Frontal cortex (tissue), 4 donors: ENCODE measurements at places on chromosomes 12 and 14.

DNA sequence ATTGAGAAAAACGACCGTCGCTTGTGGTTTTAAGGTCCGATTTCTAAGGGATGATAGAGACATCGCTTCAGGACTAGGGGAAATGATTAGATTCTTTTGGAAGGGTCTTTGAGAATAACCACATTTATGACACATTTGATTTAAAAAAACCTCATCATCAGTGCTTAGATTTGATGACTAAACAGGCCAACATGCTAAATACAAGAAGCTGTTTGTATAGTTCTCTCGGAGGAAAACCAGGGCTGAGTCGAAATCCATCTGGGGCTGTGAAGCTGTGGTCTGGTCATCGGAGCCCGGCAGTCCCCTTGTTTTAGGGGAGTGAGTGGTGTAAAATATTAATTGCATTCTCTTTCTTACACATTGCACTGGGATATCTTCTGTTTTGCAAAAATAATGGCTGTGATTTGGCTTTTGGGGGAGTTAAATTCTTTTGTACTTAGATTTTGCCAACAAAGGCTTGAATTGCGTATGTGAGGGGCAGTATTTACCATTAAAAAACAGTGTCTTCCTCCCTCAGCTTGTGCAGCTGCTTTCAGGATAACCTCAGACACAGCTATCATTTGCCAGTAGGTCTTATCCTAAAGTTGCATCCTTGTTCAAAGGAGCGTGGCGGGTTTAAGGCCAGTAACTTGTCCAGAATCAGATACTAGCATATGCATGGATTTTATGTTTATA is 550 bp downstream of the GNG2 start:
- no peak for DNase-seq

DNA sequence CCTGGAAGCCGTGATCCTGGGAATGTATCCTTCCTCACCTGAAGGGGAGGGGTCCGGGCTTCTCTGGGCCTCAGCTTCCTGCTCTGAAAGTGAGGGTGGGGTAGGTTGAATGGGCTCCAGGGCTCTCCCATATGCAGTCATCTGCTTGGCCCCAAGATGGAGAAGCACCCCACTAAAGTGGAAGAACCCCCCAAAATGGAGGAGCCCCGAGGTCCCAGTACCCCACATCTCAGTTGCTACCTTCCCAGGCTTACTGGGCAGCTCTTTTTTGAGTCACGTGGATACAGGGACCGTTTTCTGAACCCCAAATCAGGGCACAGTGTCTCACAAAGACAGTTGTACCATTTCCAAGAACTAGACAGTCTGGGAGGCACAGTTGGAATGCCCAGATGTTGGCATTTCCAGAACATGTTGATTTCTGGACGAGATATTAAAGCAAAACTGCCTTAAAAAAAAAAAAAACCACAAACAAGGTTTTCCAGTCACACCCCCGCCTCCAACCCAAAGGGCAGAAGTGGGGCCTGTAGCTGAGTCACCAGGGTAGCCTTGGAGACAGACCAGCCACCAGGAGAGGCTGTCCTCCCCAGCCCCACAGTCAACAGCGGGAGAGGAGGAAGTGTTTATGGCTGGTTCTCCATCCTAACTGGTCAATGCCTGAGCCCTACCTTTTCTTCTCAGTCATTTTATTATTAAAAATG is 12.1 kb downstream of the VASH1 start:
- no peak for DNase-seq

DNA sequence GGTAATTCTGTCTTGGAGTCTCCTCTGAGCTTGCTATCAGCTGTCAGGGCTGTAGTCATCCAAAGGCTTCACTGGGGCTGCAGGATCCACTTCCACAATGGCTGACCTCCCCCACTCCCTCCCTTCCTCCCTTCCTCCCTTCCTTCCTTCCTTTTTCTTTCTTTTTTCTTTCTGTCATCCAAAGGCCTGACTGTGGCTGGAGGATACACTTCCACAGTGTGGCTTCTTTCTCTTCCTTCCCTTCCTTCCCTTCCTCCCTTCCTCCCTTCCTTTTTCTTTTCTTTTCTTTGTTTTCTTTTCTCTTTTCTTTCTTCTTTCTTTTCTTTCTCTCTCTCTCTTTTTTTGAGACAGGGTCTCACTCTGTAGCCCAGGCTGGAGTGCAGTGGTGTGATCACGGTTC is 30.6 kb downstream of the ARF6 start:
- no peak for DNase-seq

DNA sequence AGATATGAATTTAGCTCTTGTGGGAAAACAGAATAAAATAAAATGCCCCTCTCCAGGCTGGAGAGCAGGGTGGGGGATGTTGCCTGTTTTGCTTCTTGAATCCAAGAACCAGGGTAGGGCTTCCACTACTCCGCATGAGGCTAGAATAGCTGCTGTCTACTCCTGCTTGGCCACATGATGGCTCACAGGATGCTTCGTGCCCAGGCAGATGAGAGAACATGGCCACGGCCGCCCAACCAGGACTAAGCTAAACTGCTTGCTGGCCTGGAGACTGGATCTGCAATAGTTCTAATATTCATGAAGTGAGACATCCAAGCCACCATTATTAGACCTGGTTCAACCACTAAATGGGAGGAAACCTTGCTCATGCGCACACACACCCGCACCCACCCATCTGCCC is 122.2 kb upstream of the METAP2 start:
- DNase-seq = no peak

DNA sequence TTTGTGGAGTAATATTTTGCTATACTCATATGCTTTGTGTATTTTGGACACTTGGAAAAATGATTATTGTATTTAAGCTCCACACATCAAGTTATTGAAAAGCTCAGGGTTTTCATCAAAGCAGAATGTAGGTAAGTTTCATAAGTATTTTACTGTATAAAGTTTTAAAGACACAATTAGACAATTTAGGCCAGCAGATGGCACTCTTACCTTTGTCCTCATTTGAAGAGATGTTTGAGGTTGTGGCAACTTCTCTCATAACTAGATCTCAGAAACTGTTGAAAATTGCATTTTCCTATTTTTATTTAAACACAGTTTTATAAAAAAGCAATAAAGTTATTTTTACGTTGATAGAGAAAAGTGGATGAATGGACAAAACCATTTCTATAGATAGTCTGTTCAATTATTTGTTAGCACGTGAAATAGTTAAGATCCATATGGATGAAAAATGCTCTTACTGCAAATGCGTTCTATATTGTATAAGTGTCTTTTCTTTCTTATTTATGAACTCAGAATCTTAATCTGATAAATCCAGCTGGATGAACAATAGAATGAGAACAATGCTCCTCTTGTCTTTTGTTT is 300.0 kb downstream of the AEBP2 start:
- peak; percentile 13 for DNase-seq

GRCh38 chr14:20711685-20712084 is 23.1 kb downstream of the ANG start:
- DNase-seq = no peak

DNA sequence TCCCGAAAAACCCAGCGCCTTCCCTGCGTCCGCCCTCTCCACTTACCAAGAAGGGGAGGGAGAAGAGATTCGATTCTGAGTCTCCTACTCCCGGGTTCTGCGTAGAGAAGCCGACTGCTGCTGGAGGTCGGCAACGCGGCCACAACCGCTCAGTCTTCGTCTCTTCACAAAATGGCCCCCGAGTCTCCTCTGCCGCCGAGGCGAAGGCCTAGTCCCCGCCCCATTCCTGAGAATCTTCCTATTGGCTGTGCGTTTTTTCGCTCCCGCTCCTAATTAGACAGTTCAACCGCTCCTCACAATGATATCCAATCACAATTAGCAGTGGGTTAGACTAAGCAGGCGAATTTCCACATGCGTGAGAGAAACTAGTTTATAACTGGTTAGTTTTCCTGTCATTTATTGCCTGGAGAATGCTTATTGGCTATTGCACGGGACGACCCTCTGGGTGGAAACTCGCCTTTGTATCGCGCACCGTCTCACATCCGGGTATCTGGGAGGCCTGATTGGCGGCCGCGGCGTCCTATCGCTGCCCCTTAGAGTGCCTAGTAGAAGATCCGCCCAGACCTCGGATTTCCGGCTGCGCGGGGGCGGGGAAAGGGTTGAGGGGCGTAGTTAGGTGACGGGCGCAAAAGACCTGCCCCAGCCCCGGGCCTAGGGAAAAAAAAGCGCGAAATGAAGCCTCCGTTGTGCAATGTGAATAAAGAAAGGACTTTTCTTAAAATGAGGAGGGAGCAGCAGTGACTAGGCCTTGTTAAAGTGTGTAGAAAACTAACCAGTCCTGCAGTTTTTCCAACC is at the start of gene HNRNPC:
HNRNPC (minus strand) TSS at position 191 of the 795 bp plus-strand sequence. CDS start 35,249 bp downstream, outside the sequence.
- DNase-seq = peak; percentile 80

- no peak for DNase-seq
Measured at GRCh38 chr14:104444159-104445030, 135.2 kb upstream of the C14orf180 start.

DNA sequence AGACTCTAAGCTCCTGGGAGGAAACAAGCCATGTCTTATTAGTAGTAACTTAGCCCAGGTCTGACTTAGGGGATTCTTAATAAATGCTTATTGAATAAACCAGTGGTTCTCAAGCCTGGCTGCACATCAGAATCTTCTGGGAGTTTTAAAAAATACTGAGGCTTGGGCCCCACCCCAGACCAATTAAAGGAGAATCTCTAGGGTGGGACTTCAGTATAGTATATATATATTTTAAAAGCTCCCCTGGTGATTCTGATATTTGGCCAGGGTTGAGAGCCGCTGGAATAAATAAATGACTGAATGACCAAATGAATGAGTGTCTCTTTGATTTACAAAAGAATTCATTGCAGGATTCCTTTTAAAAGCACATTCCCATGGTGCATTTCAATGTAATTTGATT is 151.5 kb upstream of the GSC start:
- DNase-seq = no peak

- no peak for DNase-seq
Measured at GRCh38 chr14:102951799-102952198, 29.3 kb downstream of the AMN start.

DNA sequence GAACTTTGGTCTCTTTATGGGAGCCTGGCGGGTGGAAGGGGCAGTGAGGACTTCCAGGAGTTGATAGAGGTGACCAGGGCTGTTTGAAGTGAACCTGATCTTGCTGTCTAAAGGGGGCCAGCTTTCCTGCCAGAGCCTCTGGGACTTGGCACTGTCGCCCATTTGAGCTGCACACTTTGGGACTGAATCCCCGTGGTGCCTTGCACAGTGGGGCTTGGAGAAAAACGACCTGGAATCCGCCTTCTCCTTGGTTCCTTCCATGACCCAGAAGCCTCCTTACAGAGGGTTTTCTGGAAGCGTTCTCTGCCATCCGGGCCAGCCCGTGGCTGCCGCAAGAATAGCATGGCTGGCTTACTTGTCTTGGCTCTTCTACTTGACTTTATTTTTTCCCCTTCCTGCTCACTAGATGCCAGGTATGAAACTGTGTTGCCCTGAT is 2.0 kb downstream of the RFLNA start:
- DNase-seq = no peak

DNA sequence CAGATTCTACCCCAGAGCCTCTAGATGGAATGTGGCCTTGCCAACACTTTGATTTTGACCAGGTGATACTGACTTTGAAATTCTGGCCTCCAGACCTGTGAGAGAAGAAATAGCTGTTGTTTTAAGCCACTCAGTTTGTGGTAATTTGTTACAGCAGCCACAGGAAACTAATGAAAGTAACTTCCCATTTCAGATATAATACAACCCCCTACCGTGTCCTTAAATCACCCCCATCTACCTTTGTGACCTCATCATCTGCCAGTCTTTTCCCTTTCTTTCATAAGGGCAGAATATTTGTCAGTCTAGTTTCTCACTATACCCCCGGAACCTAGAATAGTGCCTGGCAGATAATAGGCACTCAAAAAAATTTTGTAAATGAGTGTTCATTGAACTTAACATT is 39.6 kb downstream of the PPP4R4 start:
- DNase-seq = no peak

DNA sequence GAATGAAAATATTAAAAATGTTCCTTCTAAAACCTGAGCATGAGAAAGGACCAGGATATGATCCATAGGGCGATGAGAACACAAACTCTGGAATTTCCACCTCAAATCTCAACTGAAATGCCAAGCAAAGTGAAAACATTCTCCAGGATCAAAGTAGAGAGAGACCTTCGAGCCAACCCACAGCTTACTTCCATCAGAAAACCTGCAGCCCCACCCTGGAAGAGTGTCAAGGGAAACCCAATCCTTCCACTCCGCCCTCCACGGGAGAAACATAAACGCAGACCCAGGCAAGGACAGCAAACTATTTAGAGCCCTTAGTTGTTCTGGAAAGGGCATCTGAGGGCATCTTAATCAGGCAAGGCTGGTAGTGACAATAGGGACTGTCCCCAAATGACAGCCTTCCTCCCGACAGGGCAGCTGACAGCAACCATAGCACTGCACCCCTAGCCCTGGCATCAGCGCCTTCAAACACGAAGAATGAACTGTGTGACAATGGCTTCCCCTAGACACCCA is 21.8 kb downstream of the SLC15A4 start:
- DNase-seq = no peak

- DNase-seq = no peak
Measured at GRCh38 chr12:109356577-109356976, 8.9 kb downstream of the MYO1H start.

DNA sequence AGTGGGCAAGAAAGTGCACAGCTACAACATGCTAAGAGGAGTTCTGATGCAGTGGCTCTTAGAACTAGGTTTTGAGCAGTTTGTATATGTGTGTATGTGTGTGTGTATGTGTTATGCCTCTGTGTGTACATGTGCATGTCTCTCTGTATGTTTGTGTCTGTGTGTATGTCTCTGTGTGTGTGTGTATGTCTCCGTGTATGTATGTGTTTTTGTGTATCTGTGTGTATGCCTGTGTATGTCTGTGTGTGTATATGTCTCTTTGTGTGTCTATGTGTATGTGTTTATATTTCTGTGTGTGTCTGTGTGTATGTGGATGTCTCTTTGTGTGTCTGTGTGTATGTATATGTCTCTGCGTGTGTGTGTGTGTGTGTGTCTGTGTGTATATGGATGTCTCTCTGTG is 139.6 kb downstream of the C12orf75 start:
- no peak for DNase-seq

DNA sequence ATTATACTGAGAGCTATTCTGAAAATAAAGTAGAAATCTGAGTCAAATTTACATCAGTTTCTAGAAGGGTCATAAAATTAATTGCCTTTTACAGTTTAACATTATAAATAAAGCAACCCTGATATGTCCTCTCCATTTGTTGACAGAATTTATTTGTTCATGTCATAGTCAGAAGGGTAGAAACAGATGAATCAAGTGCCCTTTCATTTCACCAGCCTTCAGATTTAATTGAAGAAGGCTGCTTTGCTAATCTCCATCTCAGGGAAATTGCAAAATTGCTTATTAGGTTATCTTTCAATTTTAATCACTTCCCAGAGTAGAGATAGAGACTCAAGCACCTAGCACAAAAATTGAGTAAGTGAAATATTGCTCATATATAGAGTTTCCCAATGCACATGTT is 76.8 kb downstream of the ATXN7L3B start:
- no peak for DNase-seq
